ENCODE measurements at places on chromosomes 4 and X.

DNA sequence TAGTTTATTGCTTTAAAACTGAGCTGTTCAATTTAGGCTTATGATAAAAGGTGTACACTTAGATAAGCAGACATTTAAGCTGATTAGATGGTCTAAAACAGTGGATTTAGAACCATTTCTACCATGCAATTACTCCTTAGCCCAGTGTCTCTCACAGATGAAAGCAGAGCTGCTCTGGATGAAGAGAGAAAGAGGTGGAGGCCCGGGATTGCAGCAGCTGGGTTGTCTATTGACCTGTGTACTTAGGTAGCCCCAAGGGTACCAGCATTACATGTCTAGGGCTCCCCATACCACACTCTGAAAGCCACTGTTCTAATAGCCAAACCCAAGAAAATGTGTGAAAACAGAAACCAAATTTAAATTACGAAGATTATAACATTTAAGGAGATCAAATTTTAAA is 86.0 kb upstream of the GIMD1 start:
- no peaks in the 10 kb centered on the region for H3K36me3 ChIP-seq
- H3K27ac ChIP-seq, result no peak overlapping the region
- no peak for DNase-seq
- peaks cover 4% of the 10 kb centered on the region for H3K4me1 ChIP-seq
- no peak overlapping the region for H3K4me3 ChIP-seq

- no peak overlapping the region for H3K27ac ChIP-seq
- no peaks in the 10 kb centered on the region for H3K36me3 ChIP-seq
Measured at GRCh38 chr4:26140150-26140898, 180.5 kb upstream of the RBPJ start.

- H3K4me1 ChIP-seq, result no peaks in the 10 kb centered on the region
- no peak for DNase-seq
- no peaks in the 10 kb centered on the region for H3K27me3 ChIP-seq
- H3K4me3 ChIP-seq, result no peak overlapping the region
- no peaks in the 10 kb centered on the region for H3K36me3 ChIP-seq
Measured at GRCh38 chrX:152821145-152821765, 9.3 kb downstream of the CETN2 start.

DNA sequence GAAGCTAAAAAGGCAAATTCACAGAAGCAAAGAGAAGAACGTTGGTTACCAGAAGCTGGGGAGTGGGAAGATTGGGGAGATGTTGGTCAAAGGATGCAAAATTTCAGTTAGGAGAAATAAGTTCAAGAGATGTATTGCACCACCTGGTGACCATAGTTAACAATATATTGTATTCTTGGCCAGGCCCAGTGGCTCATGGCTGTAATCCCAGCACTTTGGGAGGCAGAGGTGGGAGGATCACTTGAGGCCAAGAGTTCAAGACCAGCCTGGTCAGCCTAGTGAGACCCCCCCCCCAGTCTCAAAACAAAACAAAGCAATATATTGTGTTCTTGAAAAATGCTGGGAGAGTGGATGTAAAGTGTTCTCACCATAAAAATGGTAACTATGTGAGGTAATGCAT is 67.9 kb downstream of the TAB3 start:
- no peak for DNase-seq
- no peak overlapping the region for H3K4me3 ChIP-seq
- no peaks in the 10 kb centered on the region for H3K4me1 ChIP-seq
- no peak overlapping the region for H3K27ac ChIP-seq

DNA sequence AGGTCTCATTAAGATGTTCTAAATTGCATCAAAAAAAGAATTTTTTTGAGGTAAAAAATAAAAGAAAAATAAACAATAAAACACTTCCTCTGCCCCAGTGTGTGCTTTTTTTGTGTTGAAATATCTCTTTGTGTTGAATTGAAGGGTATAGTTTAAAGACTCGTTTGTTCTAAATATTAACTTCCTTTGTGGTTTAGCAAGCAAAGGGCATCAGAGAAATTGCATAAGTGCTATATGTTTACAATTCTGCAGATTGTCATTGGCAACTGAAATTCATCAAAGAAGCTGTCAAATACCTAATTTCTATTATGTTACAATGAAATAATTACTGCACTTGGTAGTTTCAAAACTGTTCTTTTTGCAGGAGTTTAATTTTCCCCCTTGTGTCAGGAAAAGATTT is 260.5 kb downstream of the DKK2 start:
- H3K27ac ChIP-seq, result no peak overlapping the region
- H3K36me3 ChIP-seq, result no peaks in the 10 kb centered on the region
- no peaks in the 10 kb centered on the region for H3K4me1 ChIP-seq
- no peak overlapping the region for H3K4me3 ChIP-seq
- no peak for DNase-seq

All from aorta (tissue), 5 donors.